Occipital lobe (tissue), 3 donors: ENCODE measurements at places on chromosomes 4 and X.
A peak's percentile ranks its signal among the peaks of the same experiment; 100 is the strongest.

DNA sequence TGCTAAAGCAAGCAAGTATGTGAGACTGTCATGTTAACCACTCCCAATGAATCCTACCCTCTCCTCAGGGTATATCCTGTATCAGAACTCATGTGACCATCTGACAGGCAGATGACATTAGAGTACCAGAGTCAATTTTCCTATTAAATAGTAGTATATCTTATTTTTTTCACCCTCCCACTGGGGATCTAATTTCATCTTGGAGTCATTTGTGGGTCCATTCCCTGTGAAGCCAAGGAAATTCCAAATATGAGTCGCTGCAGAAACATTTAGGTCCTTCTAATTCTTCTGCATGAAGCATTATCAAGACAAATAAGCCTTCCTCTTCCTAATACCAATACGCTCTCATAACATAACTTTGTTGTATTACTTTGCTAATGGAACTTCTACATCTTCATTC lies 52.2 kb upstream of the BLTP1 start:
- DNase-seq, result no peak

GRCh38 chr4:55272102-55272501 lies 73.9 kb upstream of the SRD5A3 start:
- no peak for DNase-seq

- DNase-seq, result peak; percentile 77
Observed at GRCh38 chr4:24730256-24731001, 64.9 kb upstream of the SOD3 start.

DNA sequence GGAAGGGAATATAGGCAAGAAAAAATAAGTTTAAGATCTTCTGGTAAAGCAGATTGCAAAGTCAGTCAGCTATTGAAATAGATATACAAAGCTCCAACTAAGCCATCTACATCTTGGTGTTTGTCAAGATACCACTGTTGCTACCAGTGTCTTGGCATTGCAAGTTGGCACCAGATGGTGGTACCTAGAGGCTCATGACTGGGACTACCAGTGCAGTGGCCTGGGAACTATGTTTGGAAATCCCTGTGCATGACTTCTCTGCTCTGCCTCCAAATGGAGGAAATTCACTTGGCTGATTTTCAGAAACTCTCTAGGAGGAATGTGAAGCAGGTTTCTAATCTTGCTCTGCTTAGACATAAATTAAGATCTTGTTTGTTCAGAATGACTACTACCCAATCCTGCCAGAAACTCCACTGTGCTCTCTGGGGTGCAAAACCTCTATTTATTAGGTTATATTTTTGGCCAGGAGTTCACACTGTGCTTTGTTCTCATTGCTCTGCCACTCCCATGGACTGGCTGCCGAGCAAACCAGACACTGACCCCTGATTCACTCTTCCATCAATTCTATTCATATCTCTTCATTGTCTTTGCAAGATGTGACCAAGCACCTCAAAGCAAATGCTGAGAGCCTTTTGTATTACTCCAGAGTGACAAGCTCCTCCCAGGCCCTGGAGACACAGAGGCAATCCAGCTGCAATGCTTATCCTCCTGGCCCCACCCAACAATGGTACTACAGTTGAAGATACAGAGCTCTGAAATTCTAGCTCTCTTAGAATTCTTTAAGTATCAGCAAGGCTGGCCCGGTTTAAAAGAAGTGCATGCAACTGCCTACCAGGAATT lies 272.3 kb upstream of the FGF16 start:
- DNase-seq, result no peak

GRCh38 chr4:113452868-113453620 lies 308.5 kb downstream of the CAMK2D start:
- DNase-seq, result no peak

- DNase-seq, result no peak
Observed at GRCh38 chrX:131841496-131842437, 181.3 kb upstream of the STK26 start.

- no peak for DNase-seq
Observed at GRCh38 chr4:73021634-73022033, 47.9 kb downstream of the COX18 start.

GRCh38 chrX:134660627-134661026 lies 2.4 kb upstream of the PLAC1 start:
- DNase-seq, result no peak

GRCh38 chr4:30719454-30720020 lies 632 bp upstream of the PCDH7 start:
- no peak for DNase-seq

DNA sequence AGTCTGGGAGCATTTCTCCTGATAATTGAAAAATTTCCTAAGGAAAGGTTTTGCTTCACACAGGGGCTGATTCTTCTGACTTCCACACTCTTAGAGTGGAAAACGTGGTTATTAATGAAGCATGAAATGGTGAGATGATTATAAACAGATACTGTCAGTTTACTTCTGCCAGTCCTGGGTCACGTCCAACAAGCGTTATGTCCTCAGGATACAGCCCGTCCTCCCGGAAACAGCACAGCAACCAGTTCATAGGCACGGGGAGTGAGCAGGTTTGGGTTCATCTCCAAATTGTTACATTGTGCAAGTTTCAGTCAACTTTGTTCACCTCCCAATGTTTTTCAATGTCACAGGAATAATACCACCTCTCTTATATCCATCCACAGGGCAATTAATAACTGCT lies 98.8 kb downstream of the NPNT start:
- DNase-seq, result no peak

DNA sequence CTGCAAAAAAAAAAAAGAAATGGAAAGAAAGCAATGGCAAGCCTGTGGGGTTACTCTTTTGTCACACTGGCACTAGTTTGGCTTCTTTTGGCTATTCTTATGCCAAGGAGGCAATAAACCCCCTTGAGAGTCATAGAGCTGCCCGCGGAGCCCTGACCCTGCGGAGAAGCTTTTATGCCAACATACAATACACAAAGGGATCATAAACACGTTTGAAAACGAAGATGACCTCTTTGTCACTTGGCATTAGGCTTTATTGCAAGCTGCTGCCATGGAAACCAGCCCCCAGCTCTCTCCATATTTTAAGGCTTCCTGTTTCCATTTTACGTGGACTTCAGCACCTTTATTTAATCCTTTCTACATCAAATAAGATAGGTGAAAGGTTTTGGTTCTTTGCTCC lies 7.6 kb downstream of the NEUROG2 start:
- DNase-seq, result no peak

- DNase-seq, result no peak
Observed at GRCh38 chr4:181498148-181498547, 745.1 kb upstream of the TENM3 start.

DNA sequence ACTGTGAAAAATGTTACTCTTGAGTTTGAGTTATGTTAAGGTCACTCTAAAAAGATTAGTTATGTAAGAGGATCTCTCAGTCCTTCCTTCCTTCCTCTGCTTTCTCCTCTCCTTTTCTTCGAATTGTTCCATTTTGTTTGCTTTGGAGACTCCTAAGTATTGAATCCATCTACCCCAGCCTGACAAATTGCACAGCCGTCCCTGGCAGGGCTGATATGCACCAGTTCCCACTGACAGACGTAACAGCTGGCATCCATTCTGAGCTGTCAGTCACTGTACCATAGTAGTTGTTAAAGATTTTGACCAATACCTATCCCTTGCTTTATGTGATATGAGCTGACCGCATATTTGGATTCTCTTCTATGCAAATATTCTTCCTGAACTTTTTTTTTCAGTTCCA lies 210.7 kb upstream of the IGFBP7 start:
- no peak for DNase-seq

- DNase-seq, result no peak
Observed at GRCh38 chr4:124111922-124112321, 600.6 kb downstream of the ANKRD50 start.

DNA sequence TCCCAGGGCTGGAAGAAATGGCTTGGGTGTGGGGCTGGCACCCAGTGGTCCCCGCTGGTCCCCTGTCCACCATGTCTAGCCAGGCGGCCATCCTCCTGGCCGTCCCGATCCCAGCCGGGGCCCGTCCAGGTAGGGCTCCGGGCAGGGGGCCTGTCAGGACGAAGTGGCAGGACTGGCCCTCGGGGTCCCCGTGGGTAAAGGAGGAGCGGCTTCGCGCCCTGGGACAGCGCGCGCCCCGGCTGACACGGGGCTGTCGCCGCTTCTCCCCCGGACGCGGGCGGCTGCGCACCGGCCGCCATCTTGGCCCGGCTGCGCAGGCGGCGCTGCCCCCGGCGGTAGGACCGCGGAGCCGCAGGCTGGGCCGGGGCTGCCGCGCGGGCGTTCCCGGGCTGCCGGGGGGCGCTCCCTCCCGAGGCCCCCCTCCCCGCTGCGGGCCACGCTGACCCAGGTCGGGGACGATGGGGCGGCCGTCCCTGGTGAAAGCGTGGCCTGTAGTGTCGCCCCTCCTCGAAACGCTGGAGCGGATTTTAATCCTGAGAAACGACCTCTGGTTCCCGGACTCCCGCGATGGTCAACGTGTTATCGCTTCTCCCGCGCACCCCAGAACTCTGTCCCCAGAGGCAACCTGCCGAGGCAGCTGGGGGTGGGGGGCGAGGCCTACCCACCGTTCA lies 60.4 kb upstream of the BCOR start:
- no peak for DNase-seq

GRCh38 chrX:139203651-139204570 lies 326.6 kb upstream of the F9 start:
- no peak for DNase-seq

- DNase-seq, result no peak
Observed at GRCh38 chr4:169142391-169142790, 128.4 kb downstream of the SH3RF1 start.

DNA sequence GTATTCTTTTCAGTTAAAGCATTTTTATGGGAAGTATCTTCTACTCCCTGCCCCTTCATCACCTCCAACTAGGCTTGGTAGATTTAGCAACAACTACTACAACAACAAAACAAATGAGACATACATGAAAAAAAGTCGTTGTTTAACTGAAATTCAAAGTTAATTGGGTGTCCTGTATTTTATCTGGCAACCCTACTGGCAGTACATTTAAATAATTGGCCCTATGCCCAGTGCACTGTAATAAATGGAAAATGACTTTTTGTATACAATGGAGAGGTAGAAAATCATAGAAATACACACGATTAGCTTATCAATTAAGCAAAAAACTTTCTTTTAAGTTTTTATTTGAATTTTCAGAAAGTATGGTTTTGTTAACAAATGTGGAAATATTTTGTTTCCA lies 21.4 kb upstream of the CLGN start:
- no peak for DNase-seq

- DNase-seq, result no peak
Observed at GRCh38 chr4:129335276-129335675, 239.3 kb downstream of the C4orf33 start.

DNA sequence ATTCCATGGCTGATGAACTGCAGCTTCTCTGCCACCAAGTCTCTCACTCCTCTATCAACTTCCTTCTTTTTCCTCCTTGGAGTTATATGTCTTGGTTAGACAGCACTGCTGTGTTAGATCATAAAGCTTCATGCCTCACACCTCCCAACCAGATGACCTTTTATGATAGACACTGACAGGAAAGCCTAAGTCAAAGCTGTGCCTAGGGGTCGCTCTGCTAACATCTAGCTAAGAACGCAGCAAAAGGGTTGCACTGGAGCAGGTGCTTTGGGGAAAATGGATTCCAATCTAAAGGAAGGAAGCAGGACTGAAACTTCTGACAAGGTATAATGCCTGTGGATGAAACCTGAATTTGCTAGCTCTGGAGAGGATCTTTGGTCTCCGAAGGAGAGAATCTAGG lies 509.7 kb downstream of the SMARCA1 start:
- no peak for DNase-seq

GRCh38 chr4:52366191-52366590 lies 292.9 kb downstream of the USP46 start:
- DNase-seq, result no peak

DNA sequence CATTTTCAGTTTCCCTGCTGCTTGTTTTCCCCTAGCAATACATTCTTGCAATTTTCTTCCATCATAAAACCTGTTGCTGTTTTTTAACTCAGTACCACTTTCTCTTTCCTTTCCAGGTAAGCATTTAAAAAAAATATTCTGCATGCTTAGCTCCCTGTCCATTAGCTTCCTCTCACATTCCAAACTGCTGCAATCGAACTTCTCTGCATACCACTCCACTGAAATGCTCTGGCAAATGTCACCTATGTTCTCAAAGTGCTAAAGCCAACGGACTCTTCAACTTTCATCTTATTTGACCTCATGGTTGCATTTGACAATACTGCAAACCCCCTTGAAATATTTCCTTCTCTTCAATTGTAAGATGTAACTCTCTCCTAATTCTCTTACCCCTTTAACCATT lies 192.7 kb downstream of the ANAPC10 start:
- no peak for DNase-seq

DNA sequence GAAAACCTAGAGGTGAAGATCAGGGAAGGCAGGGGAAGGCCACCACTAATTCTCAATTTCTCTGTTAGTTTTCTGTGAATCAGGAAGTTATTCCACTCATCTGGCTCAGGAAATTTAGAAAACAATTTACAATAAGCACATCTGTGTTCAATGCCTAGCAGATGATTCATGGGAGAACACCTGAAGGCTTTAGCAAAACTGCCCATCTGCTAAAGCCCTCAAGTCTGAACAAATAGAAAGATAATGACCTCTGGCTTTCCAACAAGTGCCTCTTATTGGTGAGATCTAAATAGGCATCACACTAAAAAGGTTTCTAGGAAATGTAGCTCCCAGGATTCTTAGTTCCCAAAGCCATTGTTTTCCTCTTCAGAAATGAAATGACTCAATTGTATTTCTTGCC lies 122.1 kb upstream of the GNPDA2 start:
- DNase-seq, result no peak

DNA sequence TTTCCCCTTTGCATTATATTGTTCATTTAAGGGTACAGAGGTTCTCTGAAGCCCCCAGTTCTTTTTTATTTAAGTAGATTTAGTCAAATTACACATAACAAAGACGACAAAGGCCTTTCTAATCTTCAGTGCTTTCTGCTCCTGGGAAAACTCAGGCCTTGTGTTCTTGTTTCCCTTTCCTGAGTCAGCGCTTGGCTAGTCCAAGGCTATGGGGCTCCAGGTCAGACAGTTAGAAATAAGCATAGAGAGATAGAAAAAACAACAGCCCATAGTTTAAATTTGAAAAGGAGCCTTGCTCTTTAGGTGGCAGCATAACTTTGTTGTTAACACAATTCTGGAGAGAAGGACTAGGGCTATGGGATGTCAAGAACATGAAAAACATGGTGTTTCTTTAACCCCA lies 97.3 kb downstream of the PPP1R2C start:
- no peak for DNase-seq

DNA sequence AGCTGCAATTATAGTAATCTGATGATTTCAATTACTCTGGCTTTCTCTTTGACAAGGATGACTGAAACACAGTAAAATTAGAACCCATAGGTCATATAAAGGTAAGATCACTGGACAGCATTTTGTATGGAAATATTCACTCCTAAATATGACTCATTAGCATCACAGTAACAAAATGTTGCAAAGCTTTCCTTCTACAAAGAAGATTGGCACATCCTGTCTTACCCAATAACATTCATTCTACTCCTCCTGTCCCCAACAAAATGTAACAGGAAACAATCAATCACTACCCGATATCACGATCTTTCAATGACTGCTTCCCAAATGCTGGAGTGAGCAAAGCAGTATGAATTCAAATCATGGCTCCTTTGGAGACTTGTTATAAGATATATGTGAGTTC lies 95.3 kb downstream of the FANCB start:
- DNase-seq, result no peak

GRCh38 chrX:109967156-109967555 lies 35.8 kb upstream of the TMEM164 start:
- DNase-seq, result no peak
